Spinal cord (tissue), 10 donors: ENCODE measurements at places on chromosomes 12 and 14. TPM values are rescaled to one million over a fixed set of nuclear protein-coding genes. Genes with fewer than 3 reads are reported as not detected.

DNA sequence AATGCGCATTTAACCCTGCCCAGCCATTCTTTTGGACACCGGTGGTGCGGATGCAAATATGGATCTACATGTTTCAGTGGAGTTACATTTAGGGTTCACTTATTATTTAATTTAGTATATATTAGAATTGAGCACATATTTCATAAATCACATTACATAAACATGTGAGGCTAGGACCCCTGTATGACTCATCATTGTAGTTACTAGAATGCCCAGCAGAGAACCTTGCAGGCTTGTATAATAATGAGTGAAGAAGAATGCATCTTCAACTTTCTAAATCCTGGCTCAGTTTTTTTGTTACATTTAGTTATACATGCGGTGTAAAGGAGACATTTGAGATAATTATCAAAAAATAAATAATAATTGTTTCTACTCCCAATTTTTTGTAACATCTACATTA, 369.0 kb downstream of the ATP23 start:
- no peaks in the 10 kb centered on the region for H3K27me3 ChIP-seq
- no peaks in the 10 kb centered on the region for H3K36me3 ChIP-seq
- DNase-seq: no peak
- H3K4me3 ChIP-seq: no peak overlapping the region

Gene TEX52
- 0.81 TPM for polyA plus RNA-seq

Gene BCL11B
- polyA plus RNA-seq: 11.7 TPM

Gene VRTN
- polyA plus RNA-seq: not detected
